ENCODE measurements at places on chromosomes 13 and 19.
A peak's percentile ranks its signal among the peaks of the same experiment; 100 is the strongest.

- no peak for DNase-seq
Measured at GRCh38 chr13:36418022-36418805, 14.1 kb upstream of the CCNA1 start.

- no peak for DNase-seq
Measured at GRCh38 chr13:99391781-99392469, 84.7 kb upstream of the GPR183 start.

- no peak for DNase-seq
Measured at GRCh38 chr13:45529758-45530157, 65.0 kb downstream of the COG3 start.

DNA sequence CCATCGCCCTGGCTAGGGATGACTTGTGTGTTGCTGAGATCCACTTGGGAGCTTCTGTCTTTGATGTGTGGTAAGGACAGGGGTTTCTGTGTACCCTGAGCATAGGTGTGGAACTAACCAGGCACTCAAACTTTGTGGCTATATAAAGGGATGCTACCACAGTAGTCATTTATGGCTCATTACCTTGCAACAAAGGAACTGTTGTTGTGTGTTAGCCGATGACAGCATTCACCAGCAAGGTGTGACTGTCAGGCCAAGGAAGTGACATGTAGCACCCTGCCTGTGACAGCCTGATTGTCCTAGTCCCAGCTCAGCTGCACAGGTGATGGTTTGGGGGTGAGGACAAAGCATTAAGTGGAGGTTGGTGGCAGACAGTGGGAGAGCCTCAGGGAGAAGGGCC lies 73.6 kb downstream of the COG3 start:
- no peak for DNase-seq

DNA sequence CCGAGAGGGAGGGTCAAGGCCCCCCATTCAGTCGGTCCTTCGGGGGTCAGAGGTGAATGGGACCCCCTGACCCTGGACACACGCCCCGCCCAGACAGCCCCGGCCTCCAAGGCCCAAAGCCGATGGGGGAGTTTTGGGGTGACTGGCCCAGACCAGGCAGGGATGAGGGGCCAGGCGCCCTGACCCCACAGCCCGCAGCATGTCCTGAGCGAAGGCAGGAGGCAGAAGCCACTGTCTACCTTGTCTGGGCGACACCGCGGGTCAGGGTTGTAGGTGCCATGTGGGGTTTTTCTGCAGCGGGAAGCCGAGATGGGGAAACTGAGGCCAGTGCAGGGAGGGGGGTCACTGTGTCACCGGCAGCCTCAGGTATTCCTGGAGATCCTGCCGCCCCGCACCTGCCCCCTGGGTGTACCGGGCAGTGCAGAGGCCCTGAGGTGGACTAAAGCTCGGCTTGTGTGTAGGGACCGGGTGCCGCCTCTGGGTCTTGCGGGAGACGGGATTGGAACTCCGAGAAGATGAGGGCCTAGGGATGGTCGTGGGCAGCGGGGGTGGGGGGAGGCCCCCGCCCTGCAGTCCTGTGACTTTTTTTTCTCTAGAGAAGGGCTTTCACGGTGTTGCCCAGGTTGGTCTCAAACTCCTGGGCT lies 8.5 kb downstream of the ARID3A start:
- DNase-seq: no peak

- DNase-seq: no peak
Measured at GRCh38 chr19:15299568-15300409, 32.5 kb downstream of the BRD4 start.

DNA sequence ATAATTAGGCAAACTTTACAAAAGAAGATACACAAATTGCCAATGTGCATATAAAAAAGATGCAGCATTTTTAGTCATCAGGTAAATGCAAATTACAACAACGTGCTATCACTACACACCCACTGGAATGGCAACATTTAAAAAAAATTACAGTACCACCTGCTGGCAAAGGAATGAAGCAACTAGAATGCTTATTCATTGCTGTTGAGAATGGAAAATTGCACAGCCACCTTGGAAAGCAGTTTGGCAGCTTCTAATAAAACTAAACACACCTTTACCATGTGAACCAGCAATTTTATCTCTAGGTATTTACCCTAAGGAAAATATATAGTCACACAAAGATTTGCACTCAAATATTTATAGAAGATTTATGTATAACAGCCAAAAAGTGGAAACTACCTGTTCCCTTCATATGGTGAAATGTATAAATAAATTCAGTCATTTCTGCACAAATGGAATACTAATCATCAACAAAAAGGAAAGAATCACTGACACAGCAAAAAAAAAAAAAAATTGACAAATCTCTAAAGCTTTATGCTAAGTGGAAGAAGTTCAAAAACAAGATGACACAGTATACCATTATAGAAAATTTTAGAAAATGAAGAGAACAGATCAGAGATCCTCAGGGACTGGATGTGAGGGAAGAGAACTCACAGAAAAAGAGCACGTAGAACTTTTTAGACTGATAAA lies 30.3 kb downstream of the OXGR1 start:
- DNase-seq: no peak

GRCh38 chr13:86554066-86554465 lies 754.8 kb upstream of the SLITRK6 start:
- DNase-seq: no peak

DNA sequence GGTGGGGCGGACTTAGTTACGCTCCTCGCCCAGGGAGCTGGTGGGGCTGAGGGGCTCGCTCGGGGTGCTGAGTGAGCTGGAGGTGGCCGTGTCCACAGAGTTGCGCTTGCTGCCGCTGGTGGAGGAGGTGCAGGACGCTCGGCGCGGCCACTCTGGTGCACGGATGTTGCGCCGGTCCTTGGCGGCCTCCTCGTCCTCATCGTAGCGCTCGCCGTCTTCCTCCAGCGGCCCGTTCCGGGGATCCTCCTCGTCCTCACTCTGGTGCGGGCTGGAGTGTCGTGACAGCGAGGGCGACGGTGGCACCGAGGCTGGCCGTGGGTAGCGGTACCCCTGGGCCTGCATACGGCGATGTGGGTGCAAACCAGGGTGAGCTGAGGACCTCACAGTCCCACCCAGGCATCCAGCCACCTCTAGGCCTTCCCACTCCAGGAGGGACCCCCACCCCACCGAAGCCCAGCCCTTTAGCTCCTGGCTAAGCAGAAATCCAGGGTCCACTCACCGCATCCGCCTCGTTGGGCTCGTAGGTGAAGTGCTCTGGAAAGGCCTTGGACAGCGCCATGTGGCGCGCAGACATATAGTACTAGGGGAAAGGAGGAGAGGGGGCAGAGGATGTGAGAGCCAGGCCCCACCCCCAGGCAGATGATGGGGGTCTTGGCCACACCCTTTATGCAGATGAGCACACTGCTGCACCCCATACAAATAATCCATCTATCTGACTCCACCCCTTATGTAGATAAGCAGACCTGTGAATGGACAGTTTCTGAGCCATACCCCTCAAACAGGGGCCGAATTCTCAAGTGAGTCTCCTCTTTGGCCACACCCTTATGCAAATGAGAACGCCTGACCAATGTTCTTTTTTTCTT lies 4.4 kb downstream of the FTL start:
- DNase-seq: peak; percentile 44

GRCh38 chr19:391726-392374 lies 17.1 kb downstream of the C2CD4C start:
- no peak for DNase-seq

- DNase-seq: no peak
Measured at GRCh38 chr19:48819366-48819816, 8.6 kb upstream of the BCAT2 start.

DNA sequence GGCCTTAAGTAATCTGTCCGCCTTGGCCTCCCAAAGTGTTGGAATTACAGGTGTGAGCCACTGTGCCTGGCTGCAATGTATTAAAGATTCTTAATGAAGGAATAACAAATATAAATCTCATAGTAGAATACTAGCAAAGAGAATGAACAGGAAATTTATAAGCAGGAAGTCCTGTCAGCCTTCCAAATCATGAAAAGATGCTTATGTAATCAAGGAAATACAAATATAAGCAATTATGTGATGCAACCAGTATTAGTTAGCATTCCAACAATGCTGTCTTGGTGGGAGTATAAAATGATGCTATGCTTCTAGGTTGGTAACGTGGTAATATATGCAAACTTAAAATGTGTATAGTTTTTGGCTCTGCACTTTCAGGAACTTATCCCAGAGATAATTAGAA lies 133.8 kb downstream of the PDS5B start:
- no peak for DNase-seq

DNA sequence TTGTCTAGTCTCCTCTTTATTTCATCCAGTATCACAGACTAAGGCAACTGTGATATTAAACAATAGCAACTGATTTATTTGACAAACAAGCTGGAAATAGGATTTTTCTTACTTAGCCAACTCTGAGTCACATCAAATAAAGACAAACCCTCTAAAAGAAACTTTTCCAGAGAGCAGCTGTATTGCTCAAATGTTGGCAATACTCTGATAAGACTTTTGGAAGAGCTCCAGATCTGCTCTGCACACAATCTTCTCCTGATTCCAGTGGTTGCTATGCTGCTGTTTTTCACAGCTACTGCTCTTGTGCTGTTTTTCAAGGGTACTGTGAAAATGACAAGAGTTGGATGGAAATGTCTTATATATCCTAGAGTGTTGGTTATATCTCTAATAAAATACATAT lies 1479.2 kb downstream of the SLITRK5 start:
- DNase-seq: no peak

GRCh38 chr13:99681695-99682094 lies 180.4 kb downstream of the TM9SF2 start:
- DNase-seq: no peak
